Stimulated activated CD4-positive, alpha-beta T cell treated with anti-CD3 and anti-CD28 coated beads, Interleukin-12 subunit alpha, Interleukin-12 subunit beta, amount 100 ng/mL, for 24 hours (primary cell): ENCODE measurements at places on chromosomes 7 and 10.

DNA sequence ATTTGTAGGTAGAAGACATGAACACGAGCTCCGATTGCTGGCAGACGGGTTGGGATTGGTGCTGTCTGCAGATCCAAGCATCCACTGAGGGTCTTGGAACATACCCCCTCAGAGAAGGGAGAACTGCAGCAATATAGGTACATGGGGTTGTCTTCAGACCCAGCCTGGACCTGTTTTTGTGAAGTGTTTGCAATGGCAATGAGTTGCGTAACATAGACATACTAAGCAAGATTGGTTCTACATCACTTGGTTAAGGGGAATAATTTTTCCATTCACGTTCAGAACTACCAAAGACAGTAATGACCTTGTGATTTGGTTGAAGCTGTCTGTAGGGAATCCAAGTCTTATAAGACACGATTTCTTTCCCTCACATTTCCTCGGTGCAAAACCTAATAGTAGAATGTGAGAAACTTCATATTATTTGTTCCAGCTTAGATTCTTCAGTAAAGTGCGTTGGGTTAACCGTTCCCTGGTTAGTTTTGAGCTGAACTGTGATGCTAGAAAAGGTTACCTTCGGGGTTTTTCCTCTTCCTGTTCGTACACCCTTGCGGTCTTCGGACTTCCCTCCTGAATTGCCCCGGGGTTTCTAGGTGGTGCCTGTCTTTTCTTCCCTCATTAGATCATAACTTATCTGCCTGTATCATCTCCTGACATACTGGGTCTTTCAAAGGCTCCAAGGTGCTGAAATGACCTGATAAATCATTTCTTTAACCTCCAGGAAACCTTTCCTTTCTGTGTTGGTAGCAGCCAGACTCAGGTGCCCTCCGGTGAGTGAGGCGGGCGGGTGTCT, 14.4 kb downstream of the PROSER2 start:
- DNase-seq: no peak

DNA sequence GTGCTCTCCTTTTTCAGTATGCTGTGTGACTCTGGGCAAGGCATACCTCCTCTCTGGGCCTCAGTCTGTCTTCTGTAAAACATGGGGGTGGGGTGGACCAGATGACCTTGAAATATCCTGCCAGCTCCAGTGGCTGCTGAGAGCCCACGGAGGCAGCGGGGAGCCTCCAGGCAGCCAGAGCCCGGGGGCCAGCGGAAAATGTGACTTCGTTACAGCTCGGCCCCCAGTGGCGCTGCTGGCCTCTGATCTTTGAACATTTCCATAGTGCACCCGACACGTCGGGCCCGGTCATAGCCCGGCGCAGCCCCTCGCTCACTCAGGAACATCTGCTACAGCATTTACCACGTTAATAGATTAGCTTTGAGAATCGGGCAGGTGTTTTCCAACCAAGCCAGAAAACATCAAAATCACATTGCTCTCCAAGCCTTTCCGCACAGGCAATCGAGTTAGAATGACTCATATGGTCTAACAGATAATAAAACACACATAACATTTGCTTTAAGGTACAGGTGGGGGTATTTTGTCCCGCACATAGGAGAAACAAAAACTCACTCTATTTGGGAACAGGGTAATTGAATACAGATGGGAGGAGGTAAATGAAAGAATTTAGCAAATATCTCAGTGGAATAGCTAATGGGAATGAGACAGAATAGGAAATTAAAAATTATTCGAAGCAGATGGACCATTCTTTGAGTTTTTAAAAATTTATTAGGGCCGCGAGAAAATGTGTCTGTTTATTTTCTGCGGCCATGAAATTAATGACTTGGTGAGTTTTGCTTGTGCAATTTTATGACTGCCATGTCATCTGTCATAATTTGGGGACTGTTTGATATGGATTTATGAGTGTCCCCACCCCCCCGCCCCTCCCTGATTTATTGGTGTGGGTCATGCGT, 26.3 kb upstream of the COMTD1 start:
- DNase-seq: no peak

DNA sequence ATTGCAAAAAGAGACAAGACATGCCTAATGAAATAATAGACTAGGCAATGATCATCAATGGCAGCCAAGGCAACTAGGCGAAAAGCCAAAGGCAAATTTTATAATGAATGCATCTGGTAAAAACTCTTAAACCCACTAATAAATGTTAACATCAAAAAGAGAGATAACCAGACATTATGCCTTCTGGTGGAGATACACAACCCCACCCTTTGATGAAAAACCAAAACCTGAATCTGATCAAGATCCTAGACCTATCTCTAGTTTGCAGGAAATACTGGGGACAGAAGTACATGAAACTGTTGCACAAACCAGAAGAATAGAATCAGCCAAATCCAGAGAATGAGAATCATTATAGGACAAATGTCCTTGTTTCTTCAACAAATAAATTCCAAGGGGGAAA, 22.0 kb upstream of the GSAP start:
- no peak for DNase-seq

GRCh38 chr7:38367301-38367890, 94.0 kb upstream of the TARP start:
- DNase-seq: no peak

GRCh38 chr7:82247814-82248433, 195.7 kb downstream of the CACNA2D1 start:
- DNase-seq: no peak

DNA sequence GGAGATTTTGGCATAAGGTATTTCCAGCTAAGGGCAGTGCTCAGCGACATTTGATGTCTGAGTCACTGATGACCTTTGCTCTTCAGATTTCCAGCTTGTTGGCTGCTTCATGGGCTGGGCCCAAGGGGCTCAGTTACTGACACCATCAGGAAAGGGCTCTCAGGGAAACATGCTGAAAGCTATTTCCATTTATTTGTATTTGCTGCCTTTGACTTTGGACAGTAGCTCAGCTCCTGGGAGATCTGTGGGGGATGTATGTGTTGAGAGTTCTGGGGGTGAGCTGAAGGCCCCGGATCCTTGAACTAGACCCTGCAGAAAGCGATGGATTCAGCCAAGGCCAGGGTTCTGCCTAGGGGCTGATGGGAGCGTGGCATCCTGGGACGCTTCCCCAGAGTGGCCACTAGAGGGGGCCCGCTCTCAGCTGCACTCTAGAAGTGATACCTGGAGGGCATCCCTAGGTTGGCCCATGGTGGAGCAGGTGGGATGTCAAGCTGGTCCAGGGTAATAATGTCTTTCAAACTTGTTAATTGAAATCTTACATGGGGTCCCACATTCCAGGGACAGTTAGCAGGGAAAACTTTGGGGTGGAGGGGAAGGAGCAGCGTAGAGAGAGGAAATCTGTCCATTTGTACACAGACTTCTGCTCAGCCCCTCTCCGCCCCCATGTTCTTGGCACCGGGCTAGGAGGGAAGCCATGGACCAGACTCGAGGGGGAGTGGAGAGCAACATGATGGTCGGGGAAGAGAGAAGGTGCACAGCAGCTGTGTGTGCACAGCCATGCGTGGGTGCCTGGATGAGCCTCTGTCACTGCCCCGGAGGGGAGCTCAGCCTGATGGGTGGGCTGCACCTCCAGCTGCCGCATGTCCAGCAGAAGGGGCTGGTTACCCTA, 3.0 kb upstream of the BTBD16 start:
- peak; percentile 46 for DNase-seq

GRCh38 chr7:139431459-139431858, 52.0 kb downstream of the KLRG2 start:
- DNase-seq: no peak
